ENCODE measurements at places on chromosomes 3 and 15.

GRCh38 chr15:68210821-68211655 is 5.9 kb upstream of the CALML4 start:
- no peak for DNase-seq

DNA sequence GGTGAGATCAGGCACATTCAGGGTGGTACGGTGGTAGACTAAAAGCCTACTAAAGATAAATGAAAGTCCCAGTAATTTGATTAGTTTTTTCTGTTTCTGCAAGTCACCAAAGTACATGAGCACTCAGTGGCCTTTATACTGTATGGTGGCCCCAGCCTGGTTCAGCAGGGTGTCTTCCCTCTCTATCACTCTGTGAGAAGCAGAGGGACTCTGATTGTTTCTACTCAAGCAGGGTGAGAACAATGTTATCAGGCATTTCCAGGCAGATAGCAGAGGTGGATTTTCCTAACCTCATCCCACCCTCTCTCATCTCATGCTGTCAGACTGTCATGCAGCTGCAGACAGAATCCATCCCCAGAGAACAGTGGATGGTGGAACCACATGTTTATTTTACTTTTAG is 71.5 kb upstream of the BFSP2 start:
- DNase-seq, result no peak

DNA sequence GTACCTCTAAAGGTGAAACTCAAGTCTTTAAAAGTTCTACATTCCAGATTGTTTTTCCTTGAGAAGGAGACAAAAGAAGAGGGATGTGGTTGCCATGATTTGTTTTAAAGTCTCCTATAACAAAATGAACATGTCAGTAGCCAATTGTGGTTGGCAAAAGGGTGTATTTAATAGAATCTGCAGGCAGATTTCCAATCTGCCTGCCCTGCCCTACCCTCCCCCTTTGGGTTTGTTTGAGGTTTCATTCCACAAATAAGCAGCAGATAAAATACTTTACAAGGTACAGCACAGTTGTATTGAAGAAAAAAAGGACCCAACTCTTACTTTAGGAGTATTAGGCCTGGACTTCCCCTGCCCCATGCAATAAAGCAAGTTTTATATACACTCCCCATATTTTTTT is 59.5 kb downstream of the MLH1 start:
- no peak for DNase-seq

- no peak for DNase-seq
Observed at GRCh38 chr15:40769274-40770146, at the start of gene C15orf62. C15orf62 (plus strand) TSS chr15:40769980; CDS start chr15:40770496, 516 bp downstream.

- DNase-seq, result no peak
Observed at GRCh38 chr3:112233083-112233482, 60.9 kb downstream of the SLC9C1 start.

DNA sequence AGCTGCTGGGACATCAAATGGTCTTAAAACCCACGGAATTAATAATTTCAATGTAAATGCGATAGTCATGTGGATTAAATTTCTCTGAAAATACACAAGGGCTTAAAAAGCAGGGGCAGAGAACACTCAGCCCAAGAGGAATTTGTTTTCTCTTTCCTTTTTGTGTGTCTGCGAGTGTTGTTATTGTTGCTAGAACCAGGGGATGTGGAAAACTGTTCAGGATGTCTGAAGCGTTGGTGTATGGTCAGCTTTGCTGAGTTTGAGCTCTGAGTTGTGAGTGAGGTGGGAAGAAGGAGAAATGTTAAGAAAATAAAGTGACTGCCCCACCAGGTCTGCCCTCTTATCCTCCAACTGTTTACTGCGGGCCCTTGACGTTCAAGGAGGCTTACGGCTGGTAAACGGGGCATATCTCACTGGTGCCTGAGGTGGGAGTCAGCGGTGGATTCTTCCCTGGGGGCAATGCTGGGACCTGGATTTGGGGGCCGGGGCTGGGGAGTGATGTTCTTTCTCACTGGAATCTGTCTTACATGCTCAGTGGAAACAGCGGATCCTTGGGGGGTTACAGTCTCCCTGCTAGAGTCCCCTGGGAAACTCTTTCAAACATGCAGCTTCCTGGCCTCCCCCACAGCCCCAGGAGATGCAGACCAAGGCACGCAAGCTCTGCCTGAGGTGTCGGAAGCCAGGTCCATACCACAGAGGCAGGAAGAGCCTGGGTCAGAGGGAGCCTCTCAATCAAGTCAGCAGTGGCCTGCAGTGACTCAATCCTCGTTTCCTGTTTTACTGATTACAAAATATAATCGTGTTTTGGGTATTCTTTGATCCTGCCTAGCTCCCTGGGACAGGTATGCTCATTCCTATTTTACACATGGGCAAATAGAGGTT is 41.8 kb downstream of the ITGA11 start:
- DNase-seq, result no peak

GRCh38 chr3:134895181-134895580 is 100.1 kb downstream of the EPHB1 start:
- no peak for DNase-seq

GRCh38 chr15:69451951-69452691 is 497 bp upstream of the RPLP1 start:
- DNase-seq, result no peak

GRCh38 chr3:194941360-194941955 is 255.8 kb downstream of the FAM43A start:
- DNase-seq, result no peak

DNA sequence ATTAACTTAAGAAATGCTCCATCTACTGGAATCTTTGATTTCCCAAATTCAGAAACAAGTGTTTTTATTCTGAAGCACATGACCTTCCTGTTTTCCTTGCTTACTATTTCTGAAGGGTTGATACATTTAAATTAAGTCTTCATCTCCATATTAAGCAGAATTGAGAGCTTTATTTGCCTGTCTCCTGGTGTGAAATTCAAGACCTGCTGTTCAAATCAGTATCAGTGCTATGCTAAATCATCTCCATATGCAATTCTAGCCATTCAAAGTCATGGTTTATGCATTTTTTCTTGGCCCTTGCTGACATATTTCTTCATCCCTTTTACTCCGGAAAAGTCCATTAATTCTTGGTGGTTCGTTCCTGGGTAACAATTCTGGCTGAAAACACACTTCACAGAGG is 195.4 kb downstream of the ATP8B4 start:
- no peak for DNase-seq

DNA sequence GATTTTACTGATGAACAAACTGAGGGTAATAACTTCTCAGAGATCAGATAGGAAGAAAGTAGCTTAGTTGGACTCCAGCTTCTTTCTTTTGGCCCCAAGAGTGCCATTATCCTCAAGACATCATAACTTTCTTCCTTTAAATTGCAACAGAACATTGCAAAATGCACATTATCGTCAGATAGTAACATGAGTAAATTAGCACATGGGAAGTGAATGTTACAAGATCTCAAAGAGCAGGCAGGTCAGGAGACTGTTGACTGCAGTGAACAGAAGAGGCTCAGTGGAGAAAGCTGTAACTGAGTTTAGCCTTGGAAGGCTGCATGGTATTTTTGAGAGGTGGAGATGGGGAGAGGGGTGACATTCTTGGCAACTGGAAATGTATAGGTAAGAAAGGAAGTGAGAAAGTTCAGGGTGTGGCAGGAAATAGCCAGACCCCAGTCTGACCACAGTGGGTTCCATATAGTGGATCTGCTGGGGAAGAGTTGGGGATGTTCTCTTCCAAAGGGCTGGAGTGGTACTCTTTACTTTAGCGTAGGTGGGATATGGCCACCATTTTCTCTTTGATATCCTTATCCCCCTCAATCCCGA is 307.7 kb downstream of the RPLP1 start:
- no peak for DNase-seq

- no peak for DNase-seq
Observed at GRCh38 chr15:84832448-84833040, 15.4 kb downstream of the ALPK3 start.

GRCh38 chr15:90141646-90142045 is 39.4 kb upstream of the IDH2 start:
- no peak for DNase-seq

DNA sequence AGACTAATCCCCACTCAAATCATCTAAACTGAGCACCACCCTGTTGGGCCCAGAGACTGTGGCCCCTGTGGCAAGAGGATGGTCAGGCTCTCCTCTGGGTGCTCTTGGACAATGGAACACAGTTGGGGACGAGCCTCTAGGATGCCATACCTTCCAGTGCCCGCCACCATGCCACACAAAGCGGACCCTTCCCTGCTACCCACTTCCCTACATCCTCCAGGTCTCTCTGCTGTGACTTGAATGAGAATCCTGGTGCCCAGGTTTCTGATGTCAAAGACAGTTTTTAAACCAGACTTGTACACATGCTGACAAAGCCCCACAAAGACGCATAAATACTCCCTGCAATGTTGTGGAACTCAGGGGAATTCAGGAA is 4.7 kb downstream of the CCDC51 start:
- no peak for DNase-seq

DNA sequence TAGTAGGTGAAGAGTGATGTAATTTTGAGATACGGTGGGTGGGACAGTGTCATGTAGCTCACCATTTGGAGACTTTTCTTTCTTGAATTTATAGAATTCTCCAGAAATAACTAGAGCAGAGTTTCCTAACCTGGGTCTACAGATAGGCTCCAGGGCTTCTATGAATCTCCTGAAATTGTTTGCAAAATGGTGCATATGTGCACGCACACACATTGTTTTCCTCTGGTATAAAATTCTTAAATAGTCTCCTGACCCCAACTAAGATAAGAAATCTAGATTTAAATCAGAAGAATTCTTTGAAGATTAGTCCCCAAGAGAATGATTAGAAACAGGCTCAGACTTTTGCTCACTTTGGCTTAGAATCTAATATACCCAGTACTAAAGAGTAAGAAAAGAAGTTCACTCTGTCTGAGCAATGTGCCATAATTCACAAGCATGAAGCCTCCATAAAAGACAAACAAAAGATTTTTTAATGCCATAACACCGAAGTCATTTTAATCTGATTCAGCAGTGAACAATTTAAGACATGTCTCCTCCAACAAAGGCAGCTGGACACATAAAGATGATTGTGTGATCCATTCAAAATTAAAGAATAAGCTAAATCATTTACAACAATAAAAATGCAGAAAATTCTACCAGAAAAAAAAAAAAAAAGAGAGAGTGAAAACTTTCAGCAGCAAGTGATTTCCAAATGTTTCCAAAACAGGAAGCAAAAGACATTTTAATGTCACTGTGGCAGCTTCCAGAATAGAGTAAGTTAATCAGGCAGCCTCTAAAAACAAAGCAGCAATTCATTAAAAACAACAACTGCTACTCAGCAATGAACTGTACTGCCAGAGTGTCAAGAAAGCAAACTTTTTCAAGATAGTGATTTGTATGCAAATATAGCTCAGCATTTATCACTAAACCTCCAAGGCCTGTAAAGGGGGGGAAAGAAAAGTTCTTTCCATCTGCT is 975.5 kb upstream of the CFAP20DC start:
- DNase-seq, result no peak

DNA sequence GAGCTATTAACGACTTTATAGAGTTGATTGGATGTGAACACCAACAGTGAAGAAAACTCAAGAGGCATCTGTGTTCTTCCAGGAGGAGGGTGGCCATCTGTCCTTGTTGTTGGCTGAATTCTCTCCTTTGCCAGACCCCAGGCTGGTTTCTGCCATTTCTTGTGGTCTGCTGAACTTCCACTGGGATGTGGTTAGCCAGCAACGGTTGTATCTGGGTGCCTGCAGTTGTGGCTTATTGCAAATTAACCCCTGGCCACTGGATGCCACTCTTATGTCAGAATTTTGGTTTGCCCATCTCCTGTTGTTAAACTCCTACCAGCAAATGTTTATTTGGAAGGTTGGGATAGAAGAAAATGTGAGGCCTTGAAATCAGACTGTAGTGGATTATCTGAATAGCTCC is 163.6 kb upstream of the TBC1D5 start:
- no peak for DNase-seq

GRCh38 chr3:136381051-136381450 is 130.9 kb downstream of the PCCB start:
- DNase-seq, result no peak

- DNase-seq, result no peak
Observed at GRCh38 chr3:69959581-69959980, 40.0 kb upstream of the SAMMSON start.

DNA sequence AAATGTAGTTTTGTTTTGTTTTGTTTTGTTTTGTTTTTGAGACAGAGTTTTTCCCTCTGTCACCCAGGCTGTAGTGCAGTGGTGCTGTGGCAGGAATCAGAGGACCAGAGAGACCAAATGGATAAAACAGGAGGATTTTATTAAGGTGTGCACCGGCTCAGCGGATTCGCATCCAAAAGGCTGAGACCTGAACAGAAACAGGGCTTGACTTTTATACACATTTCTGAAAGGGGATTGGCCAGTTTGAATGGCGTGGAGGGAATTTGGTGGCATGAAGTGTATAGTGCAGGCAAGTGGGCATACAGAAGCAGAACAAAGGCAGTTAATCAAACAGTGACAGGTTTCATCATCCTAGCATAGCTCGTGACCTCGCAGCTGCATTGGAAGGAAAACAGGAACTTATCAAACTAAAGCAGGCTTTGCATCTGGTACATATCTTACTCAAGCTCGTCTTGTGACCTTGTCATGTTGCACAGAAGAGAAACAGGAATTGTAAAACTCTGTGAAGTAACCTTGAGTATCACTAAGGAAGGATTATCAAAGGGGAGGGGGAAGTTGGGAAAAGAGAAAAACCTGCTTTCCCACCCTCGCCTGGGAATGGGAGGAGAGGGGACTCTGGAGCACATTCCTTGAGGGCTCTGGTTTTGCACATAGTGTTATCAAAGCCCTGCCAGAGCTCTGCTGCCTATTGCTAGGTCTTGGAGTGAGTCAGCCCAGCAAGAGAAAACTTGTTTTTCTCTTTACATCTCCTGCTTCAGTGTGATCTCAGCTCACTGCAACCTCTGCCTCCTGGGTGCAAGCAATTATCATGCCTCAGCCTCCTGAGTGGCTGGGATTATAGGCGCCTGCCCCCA is 38.5 kb downstream of the C3orf62 start:
- DNase-seq, result no peak

DNA sequence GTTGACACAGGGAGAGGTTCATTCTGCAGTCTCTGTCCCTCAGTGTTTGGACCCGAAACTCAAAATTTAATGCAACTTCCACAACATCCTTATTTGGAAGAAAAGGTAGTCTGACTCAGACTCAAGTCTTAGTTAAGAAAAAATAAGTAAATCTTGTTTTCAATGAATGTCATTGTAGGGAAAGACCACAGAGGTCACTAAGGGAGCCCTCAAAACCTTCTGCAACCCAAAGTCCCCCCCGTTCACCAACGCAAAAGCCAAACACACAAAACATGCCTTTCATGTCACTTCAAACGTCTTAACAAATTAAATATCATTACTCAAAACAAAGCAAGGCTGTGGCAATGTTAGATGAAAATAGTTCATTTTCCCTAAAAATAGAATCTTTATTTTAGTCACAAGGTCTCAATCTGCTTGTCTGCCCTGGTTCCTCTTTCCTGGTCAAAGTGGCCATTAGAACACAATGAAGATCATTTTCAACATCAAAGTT is 20.9 kb upstream of the SSUH2 start:
- no peak for DNase-seq
